ENCODE measurements at places on chromosomes 4 and X.

DNA sequence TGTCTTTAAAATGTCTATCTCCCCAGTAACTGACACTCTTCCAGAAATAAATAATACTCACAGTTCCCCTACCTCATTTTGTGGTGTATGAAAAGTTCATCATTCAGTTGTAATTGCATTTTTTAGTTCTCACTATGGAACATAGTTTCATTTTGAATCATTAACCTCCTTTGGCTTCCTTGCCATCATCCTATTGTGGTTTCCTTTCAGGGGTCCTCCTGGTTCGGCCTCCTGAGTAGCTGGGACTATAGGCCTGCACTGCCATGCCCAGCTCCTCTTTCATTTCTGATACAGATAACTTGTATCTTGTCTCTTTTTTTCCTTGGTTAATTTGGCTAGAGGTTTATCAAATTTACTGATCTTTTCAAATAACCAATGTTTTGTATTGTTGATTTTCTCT lies 23.1 kb upstream of the BLTP1 start:
- DNase-seq: no peak

DNA sequence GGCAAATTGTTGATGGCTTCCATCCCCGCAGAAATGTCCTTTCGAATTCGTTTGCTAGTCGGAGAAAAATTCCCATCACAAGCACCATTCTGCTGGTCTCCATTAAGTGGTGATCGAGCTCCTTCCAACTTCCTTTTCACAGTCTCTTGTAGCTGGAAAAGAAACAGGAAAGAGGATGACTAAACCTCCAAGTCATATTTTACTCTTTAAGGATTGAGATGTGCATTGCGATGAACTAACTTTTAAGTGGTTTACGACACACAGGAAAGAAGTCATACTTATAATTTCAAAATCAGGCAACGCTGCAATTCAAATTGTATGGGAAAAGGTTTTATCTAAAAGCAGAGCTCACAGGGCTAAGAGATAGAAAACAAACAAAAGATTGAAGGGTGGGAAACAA lies 225.2 kb downstream of the MGST2 start:
- no peak for DNase-seq

GRCh38 chrX:112849016-112849415 lies 8.4 kb upstream of the AMOT start:
- no peak for DNase-seq

- DNase-seq: peak; percentile 32
Observed at GRCh38 chrX:53321230-53321942, 40.0 kb upstream of the IQSEC2 start.

GRCh38 chr4:6293097-6293445 lies 23.4 kb downstream of the WFS1 start:
- DNase-seq: no peak

Measured in GM13976 (cell line).